Mesenteric fat pad (tissue), 1 donor: ENCODE measurements at places on chromosomes 16 and 17.

GRCh38 chr17:354651-355556, 2.3 kb upstream of the RPH3AL start:
- DNase-seq = no peak

- no peak for DNase-seq
Measured at GRCh38 chr17:6947745-6948144, 48.1 kb upstream of the ALOX12 start.

DNA sequence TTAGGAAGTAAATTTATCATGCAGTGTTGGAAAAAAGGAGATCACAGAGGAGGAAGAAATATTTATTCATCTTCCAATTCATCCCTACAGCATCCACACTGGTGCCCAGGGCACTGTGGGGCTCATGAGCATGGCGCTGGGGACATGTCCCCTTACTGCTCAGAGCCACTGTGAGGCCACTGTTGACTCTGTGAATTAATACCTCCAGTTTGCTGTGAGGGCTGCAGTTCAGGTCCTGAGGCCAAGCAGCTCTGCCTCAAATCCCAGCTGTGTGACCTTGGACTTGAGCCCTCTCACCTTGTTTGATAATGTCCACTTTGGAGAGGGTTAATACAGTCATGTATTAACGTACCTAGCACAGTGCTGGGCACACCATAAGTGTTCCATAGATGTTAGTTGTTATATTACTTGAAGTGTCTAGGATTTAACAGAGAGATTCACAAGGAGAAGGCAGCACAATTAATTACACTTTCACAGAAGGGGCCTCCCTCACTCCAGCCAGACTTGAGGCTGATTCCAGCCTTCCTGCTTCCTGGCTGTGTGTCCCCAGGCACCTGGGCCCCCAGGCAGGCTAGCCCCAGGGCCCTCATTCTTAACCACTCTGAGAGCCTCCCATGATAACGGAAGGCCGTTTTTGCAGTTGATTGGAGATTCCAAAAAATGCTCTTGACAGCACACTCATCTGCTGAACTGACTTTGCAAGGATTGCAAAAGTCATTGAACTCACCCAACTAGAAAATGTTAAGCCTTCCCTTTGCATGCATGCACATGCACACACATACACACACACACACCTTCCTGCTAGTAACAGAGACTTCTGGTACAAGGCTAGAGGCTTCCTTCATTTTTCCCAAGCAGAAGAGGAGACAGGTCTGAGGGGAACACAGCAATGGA, 29.4 kb downstream of the KATNIP start:
- DNase-seq = no peak

DNA sequence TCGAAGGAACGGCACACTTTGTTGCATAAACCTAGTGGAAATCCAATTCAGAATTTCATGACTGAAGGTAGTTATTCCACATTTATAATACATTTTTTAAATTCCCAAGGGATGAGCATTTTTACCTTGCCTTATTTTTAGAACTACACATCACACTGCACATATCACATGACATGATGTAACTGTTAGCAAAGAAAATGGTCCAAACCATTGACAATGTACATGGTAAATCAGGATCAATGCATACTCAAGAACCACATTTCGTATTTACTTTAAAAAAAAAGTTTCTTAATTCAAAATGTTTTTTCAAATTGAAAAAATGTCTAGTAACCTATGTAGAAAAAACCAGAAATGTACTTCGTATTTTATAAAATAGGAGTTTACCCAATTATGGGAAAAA, 2.5 kb downstream of the KANSL1 start:
- no peak for DNase-seq

- DNase-seq = no peak
Measured at GRCh38 chr17:77555741-77556291, 402.7 kb upstream of the TNRC6C start.
